ENCODE measurements at places on chromosomes 16 and 17.

DNA sequence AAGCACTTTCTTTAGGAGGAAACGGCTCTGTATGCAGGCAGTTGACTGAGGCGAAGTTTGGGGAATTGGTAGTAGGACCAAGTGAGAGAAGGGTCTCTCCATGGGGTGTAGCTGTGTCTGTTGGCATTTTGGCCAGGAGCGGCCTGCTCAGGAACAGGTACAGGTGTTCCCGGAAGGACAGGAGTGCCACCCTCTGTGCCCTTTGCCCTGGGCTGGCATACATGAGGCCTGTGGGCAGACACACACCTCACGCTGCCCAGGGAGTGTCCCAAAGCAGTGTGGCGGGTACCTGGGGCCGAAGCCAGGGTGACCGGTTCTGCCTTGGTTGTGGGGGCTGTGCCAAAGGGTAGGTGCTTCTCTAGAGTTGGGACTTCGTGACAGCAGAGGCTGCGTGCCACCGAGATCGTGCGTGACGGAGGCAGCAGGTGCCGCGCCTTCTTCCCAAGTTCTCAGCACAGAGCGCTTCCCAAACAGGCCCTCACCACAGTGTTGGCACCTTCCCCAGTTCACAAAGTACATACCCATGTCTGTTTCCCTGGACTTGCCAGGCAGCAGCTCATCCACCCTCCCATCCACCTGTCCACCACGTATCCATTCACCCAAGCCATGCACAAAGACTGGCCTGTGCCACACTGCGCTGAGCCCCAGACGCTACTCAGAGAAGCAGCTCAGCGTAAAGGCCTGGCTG, 19.9 kb upstream of the TCF25 start:
- no peak for DNase-seq

DNA sequence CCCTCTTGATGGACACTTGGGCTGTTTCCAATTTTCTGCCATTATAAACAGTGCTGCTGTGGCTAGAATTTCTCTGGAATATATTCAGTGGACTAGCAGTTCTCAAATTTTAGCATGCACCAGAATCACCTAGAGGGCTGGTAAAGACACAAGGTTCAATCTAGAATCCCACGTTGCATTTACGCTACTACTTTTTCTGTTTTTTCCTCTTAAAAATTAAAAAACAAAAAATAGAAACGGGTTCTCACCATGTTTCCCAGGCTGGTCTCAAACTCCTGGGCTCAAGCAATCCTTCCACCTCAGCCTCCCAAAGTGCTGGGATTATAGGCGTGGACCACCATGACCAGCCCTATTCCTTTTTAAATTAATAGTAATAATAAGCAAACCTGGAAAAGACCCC, 14.5 kb upstream of the PRM1 start:
- no peak for DNase-seq

- DNase-seq = no peak
These were observed 1.0 kb upstream of the CREBBP start for GRCh38 chr16:3881499-3881990.

DNA sequence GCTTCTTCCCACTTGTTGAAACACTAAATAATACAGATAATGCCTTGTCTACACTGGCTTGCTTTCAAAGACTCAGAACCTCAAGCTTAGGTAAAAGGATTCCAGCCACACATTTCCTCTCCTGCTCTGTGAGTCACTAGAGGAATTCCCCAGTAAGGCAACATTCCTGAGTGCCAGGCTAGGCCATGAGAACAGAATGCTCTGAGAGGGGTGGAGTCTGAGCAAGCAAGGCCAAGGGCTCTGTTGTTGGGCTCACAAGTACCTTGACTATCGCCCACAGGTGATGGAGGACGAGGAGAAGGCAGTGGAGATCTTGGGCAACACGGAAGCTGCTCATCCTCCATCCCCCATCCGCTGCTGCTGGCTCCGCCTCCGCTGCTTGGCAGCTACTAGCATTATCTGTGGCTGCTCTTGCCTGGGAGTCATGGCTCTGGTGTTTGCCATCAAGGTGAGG, 6.7 kb upstream of the PHKG2 start:
- DNase-seq = peak; percentile 85

- DNase-seq = no peak
These were observed 37.6 kb upstream of the DHRS7B start for GRCh38 chr17:21089145-21089544.

All from DMS153 (cell line).